ENCODE measurements at places on chromosomes 1 and 21.

GRCh38 chr1:217089361-217090014 is 366.3 kb upstream of the ESRRG start:
- no peaks in the 10 kb centered on the region for H3K27me3 ChIP-seq
- peaks cover 4% of the 10 kb centered on the region for H3K4me1 ChIP-seq
- H3K36me3 ChIP-seq: no peaks in the 10 kb centered on the region
- DNase-seq: no peak
- no peak overlapping the region for H3K27ac ChIP-seq

GRCh38 chr21:45975020-45975666 is 6.4 kb upstream of the COL6A1 start:
- no peak overlapping the region for H3K27ac ChIP-seq
- H3K4me3 ChIP-seq: no peak overlapping the region
- peaks cover 7% of the 10 kb centered on the region for H3K4me1 ChIP-seq
- H3K36me3 ChIP-seq: no peaks in the 10 kb centered on the region

DNA sequence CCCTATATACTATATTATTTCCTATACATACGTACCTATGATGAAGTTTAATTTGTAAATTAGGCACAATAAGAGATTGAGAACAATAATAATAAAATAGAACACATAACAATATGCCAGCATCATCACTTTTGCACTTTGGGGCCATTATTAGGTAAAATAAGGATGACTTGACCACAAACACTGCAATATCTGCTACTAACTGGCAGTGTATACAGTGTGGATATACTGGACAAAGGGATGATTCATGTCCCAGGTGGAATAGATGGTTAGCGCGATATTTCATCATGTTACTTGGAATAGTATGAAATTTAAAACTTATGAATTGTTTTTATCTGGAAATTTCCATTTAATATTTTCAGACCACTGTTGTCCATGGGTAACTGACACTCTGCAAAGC is 35.4 kb upstream of the TXLNA start:
- peaks cover 4% of the 10 kb centered on the region for H3K36me3 ChIP-seq
- DNase-seq: no peak
- H3K4me1 ChIP-seq: peaks cover 2% of the 10 kb centered on the region
- no peaks in the 10 kb centered on the region for H3K27me3 ChIP-seq
- H3K4me3 ChIP-seq: no peak overlapping the region
- H3K27ac ChIP-seq: no peak overlapping the region

DNA sequence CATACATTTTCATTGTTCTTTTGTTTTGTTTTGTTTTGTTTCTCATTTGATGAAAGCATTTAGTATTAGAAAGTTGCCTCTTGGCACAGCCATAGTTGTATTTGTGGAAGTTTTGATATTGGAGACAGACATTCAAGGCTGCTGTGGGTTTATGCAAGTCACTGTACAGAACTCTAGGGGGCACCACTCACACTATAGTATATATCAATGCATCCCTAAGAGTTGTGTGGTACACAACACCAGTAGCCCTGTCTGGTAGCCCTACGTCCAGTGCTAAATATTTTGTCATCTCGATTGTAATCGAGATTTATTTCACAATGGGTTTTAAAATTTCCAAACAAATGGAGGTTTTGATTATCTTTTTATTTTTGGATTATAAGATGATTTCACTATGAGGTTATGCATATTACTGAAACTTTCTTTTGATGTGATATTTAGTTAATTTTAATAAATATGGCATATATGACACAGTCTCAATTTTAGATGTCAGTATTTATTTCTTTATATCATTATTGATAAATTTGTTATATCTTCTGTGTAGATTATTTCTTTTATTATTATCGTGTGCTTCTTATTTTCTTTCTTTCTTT is 112.2 kb downstream of the NR5A2 start:
- DNase-seq: no peak
- H3K27me3 ChIP-seq: no peaks in the 10 kb centered on the region
- H3K36me3 ChIP-seq: no peaks in the 10 kb centered on the region
- no peak overlapping the region for H3K4me3 ChIP-seq
- no peaks in the 10 kb centered on the region for H3K4me1 ChIP-seq

- no peak overlapping the region for H3K27ac ChIP-seq
- no peak overlapping the region for H3K4me3 ChIP-seq
- H3K27me3 ChIP-seq: no peaks in the 10 kb centered on the region
These were observed 70.4 kb downstream of the SPSB1 start for GRCh38 chr1:9363061-9363471.

GRCh38 chr1:167517535-167518330 is 596 bp downstream of the CD247 start:
- peak overlapping the region; percentile 85 for H3K4me3 ChIP-seq
- peaks cover 13% of the 10 kb centered on the region for H3K36me3 ChIP-seq
- peak; percentile 78 for DNase-seq
- peaks cover 34% of the 10 kb centered on the region for H3K4me1 ChIP-seq

DNA sequence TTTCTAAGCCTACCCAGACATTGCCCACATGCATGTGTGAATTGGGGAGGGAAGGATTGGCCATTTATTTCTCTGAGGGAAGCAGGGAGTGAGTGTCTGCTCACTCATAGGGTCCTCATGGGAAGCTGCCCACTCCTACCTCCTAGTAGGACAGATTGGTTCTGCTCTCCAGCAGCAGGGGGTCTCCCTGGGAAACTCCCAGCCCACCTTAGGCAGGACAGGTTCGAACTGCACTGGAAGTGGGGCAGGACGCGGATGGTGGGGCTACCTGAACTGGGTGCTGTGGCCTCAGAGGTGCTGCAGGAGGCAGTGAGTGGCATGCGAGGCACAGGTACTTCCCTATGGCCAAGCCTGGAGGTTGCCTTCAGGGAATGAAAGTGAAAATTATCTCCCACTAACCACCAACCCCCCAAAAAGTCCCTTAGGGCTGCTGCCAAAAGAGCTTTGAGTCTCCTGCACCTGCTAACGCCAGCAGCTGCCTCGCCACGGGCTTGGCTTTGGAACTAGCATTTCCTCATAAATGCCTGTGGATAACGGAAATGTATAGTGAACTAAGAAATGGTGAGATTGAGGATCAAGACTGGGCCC is 157.0 kb upstream of the COA6 start:
- H3K27me3 ChIP-seq: peaks cover 29% of the 10 kb centered on the region
- DNase-seq: no peak
- no peak overlapping the region for H3K4me3 ChIP-seq
- H3K4me1 ChIP-seq: no peaks in the 10 kb centered on the region
- no peak overlapping the region for H3K27ac ChIP-seq

DNA sequence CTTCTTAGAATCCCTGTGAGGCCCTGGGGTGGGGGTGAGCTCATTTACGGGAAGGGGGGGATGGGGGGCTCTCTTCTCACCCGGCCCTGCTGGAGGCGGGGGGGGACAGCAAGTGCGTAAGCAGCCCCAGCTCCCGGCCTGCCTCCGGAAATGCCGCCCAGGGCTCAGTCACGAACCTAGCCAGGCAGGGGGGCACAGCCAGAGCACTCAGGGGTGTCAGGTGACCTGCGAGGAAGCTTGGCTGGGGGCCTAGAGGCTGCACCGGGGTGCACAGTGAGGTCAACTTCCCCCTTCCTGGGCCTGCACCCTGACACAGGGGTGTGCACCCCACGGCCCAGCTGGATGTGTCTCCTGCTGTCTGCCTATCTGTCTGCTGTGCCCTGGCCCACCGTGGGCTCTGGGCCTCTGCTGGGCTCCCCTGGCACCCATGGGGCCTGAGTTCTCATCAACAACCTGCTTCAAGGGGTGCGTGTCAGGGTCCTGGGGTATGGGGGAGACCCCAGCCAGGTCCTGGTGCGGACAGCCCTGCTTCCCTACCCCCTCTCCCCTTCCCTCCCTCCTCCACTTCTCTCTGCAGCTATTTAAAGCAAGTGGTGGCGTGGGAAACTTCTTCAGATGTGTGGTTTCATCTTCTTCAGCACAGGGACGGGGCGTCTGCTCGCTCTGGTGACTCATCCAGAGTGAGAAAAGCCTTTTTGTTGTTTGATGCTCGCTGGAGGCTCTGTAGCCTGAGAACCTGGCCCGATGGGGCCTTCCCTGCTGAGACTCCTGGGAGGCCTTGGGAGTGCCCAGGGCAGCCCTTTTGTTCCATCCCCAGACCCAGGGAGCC is 92.5 kb upstream of the RUNX3 start:
- peaks cover 100% of the 10 kb centered on the region for H3K4me1 ChIP-seq
- peak overlapping the region; percentile 41 for H3K4me3 ChIP-seq
- peak overlapping the region; percentile 100 for H3K27ac ChIP-seq
- DNase-seq: peak; percentile 96

DNA sequence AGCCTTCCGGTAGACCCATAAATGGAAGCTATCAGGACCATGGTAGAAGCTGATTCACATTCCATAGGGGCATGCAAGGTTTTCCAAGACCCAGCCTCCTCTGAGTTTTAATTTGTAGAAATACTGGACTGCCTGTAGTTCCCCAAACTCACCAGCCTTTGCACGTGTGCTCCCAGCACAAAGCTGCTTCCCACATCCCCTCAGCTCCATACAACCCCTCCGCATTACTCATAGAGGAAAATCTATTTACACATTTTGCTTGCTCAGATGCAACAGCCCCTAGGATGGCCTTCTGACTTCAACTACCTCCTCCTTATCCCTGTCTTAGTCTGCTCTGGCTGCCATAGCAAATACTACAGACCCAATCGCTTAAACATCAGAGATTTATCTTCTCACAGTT is 336.2 kb downstream of the SETD4 start:
- H3K4me1 ChIP-seq: no peaks in the 10 kb centered on the region
- H3K27ac ChIP-seq: no peak overlapping the region
- no peak for DNase-seq
- no peaks in the 10 kb centered on the region for H3K36me3 ChIP-seq

DNA sequence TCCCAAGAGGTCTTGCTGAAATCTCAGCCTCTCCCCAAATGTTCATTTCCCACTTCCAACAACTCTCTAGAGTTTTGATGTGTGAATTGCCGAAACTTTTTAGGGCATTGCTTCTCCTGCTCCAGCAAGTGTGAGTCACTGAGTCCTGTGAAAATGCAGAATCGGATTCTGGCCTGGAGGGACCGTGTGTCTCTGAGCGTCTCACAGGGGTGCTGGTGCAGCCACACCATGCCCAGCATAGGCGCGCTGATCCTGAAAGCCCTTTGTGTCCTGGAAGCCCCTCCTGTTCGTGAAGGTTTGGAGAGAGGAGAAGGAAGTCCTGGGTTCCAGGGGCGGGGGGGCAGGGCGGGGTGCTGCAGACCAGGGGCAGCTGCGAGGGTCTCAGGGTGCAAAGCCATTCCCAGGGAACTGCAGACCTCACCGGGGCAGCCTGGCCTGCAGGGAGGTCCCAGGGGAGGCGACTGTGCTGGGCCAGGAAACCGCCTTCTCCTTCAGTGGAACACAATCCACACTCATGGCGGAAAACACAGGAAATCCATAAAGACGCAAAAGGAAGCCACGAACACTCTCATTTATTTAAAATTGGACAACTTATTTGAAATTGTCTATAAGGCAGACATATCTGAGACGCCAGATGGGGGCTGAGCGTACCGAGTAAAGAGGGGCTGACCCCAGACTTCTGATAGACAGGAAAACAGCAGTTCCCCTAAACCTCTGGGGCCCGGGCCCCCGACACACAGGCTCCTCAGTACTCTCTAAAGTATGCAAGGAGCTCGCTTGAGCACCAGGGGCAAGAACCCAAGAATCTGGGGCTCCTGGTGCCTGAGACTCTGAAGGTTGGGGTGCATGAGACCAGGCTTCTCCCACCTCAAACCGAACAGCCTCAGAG is 43.5 kb upstream of the ADARB1 start:
- no peaks in the 10 kb centered on the region for H3K4me1 ChIP-seq
- H3K27ac ChIP-seq: no peak overlapping the region
- H3K27me3 ChIP-seq: no peaks in the 10 kb centered on the region

- no peak overlapping the region for H3K27ac ChIP-seq
- H3K4me1 ChIP-seq: peaks cover 3% of the 10 kb centered on the region
- no peaks in the 10 kb centered on the region for H3K36me3 ChIP-seq
- H3K4me3 ChIP-seq: no peak overlapping the region
These were observed 38.6 kb upstream of the ABCD3 start for GRCh38 chr1:94379615-94380014.

- no peak overlapping the region for H3K4me3 ChIP-seq
- H3K27me3 ChIP-seq: peaks cover 20% of the 10 kb centered on the region
These were observed 17.4 kb upstream of the GRHL3 start for GRCh38 chr1:24301785-24302175.

- no peak overlapping the region for H3K4me3 ChIP-seq
- no peaks in the 10 kb centered on the region for H3K36me3 ChIP-seq
- no peaks in the 10 kb centered on the region for H3K4me1 ChIP-seq
- no peaks in the 10 kb centered on the region for H3K27me3 ChIP-seq
These were observed 602.4 kb downstream of the AJAP1 start for GRCh38 chr1:5256793-5257192.

DNA sequence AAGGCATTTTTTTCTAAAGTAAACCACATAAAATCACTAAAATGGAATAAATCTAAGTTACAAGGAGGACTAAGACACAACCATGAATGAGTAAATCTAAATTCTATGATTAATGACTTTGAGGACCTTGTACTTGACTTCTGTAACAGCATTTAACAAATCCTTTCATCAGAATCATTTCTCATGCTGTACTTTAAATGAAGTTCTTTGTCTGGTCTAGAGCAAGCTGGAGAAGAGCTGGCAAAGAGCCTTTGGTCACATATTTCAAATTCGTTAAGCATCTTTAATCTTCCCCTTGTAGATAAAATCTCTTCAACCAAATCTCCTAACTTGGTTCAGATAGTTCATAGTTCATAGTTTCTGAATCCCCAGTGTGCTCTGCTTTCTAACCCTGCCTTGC is 405.4 kb downstream of the PTPRC start:
- no peaks in the 10 kb centered on the region for H3K27me3 ChIP-seq
- no peak overlapping the region for H3K27ac ChIP-seq
- no peak overlapping the region for H3K4me3 ChIP-seq
- H3K36me3 ChIP-seq: no peaks in the 10 kb centered on the region

- no peak overlapping the region for H3K27ac ChIP-seq
- peaks cover 2% of the 10 kb centered on the region for H3K36me3 ChIP-seq
- peaks cover 18% of the 10 kb centered on the region for H3K4me1 ChIP-seq
- no peaks in the 10 kb centered on the region for H3K27me3 ChIP-seq
These were observed 15.8 kb downstream of the SYNJ1 start for GRCh38 chr21:32712043-32712442.

DNA sequence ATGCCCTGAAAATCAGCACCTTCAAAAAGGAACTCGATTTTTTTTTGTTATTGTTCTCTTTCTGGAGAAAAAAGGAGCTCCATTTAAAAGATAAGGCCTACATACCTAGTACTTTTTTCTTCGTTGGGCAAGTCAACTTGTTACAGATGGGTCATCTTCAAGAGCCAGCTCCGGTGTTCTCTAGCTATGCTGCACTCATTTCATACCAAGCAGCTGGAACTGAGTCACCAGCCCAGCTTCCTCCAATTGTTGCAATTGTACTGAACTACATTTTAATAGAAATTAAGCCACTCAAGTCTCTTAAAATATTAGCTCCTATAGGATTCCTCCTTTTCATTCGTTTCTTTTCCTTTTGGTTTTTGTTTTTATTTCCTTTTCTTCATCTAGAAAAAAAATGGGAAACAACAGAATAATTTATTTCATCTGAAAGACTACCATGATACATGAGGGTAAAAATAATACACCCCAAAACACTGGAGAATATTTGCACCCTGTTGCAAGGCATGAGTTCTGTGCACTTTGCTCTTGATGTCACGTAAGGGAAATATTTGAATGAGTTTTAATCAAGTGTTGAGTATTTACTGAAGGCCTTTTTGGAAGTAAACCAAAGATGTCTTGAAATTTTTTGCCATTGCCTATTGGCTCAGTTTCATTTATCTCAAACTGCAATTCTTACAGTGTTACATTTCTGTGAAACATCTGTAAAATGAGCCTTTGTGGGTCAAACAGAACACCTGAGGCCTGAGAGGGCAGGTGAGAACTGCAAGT is 60.5 kb downstream of the CLIC4 start:
- no peaks in the 10 kb centered on the region for H3K36me3 ChIP-seq
- peaks cover 2% of the 10 kb centered on the region for H3K27me3 ChIP-seq
- no peak overlapping the region for H3K27ac ChIP-seq

Data from T-cell (primary cell).